ENCODE measurements at places on chromosomes 7 and 10.

- DNase-seq, result no peak
These were observed 134.5 kb downstream of the BAMBI start for GRCh38 chr10:28811639-28812349.

GRCh38 chr7:117324960-117325359, 2.1 kb upstream of the WNT2 start:
- no peak for DNase-seq

DNA sequence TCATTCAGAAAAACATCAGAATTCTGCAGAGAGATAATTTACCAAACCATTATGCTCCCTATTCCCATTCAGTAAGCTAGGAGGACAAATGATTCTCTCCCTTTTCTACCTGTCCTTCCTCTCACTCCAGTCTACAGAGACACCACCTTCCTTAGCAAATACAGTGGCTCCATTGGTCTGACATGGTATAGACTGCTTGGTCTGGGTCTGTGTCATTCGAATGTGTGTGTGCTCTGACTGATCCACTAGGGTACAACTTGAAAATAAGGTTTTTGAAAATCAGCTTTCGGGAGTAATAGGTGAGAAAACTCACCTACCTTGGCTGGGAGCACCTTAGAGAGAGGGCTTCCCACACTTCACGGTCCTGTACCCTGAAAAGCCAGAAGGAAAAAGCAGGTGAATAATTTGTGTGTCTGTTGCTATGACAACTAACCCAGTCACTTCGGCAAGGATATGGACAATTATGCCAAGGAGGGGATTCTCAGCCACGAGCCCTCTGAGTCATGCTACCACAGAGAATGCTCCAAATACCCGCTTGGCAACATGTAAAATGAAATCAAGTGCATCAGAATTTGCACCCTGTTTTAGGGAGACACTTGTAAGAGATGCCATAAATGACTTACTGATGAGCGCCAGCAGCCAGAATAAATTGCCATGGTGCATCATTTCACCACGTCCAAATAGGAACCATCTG, 114.5 kb upstream of the PRKCQ start:
- no peak for DNase-seq

- no peak for DNase-seq
These were observed 28.5 kb downstream of the NUDT1 start for GRCh38 chr7:2270495-2270894.

GRCh38 chr10:66746246-66746645, 179.6 kb upstream of the LRRTM3 start:
- DNase-seq, result no peak

DNA sequence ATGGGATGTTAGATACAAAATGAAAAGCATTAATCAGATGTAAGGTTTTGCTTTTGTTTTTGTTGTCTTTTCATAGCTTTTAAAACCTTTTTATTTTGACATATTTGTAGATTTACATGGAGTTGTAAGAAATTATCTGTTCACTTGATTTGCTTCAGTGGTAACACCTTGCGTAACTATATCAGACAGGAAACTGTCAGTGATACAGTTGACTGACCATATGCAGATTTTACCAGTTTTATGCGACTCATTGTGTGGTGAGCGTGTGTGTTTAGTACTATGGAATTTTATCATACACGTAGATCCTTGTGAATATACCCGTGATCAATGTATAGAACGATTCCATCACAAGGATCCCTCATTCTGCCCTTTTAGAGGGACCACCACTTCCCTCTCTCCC, 701.4 kb downstream of the SUGCT start:
- peak; percentile 22 for DNase-seq

- DNase-seq, result no peak
These were observed 2.0 kb upstream of the AASS start for GRCh38 chr7:122145937-122146645.

DNA sequence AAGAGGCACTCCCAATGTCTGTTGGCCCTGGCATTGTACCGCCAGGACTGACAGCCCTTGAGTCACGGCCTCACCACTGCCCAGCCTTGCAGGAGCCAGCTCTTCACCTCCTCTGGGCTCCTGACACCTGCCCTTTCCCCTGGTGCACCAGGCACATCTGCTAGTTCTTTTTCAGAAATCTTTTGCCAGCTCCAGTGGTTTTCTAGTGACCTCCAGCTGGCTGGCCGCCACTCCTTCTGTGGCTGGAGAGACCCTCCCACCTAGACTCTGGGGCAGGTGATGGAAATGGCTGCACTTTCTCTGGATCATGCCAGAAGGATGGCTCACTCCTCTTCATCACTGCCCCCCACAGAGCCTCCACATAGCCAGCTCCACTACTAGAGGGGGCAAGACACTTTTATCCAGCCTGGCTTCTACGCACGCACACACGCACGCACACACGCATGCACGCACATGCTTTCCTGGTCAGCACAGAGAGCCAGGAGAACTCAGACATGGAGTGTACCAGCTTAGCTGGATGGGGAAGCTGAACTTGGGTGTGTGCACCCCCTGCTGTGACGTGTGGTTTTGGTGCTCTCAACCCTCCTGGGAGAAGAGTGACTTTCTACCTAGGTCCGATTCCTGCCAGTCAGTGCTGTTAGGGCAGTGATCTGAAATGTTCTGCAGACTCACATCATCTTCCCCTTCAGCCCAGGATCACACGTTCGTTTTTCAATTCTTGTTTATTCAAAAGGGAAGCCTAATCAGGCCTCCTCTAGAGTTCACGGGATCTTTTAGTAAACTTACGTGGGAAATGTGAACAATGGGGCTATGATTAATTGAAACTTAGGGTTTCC, 222.0 kb downstream of the PRPF18 start:
- DNase-seq, result no peak

GRCh38 chr10:84138478-84139125, 707 bp upstream of the GHITM start:
- DNase-seq, result no peak

- DNase-seq, result no peak
These were observed 72.7 kb downstream of the GPR85 start for GRCh38 chr7:113013761-113014449.

DNA sequence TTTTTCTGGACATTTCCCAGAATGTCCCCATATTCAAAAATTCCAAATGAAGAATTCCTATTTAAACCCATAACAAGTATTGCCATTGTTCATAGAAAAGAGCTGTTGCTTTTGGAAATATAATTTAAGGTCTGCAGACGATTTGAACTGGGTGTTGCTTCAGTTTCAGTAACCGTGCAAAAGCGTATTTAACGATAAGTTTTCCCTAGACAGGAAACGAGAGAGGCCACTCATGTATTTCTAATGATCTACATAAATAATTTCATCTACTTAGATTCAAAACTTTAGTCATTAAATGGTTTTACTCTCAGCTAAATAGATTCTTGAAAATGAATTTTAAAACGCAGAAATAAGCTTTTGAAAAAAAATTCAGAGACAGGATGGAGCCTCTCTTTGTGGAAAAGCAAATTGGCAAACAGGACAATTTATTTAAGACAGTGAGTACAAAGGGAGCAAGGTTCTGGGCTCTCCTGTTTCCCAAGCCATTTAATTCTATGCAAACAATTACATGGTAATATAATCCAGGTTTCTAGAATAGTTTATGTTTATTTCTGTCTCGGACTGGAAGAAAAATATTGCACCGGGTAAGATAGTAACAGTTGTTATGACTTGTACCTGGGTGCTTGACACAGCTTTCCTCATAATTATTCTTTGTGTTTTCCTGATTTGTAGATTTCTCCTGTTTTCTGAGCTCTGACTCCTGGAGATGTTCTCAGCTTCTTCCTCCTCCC, 263.0 kb downstream of the BAMBI start:
- DNase-seq, result no peak

GRCh38 chr7:22662556-22663356, 64.2 kb upstream of the IL6 start:
- no peak for DNase-seq

DNA sequence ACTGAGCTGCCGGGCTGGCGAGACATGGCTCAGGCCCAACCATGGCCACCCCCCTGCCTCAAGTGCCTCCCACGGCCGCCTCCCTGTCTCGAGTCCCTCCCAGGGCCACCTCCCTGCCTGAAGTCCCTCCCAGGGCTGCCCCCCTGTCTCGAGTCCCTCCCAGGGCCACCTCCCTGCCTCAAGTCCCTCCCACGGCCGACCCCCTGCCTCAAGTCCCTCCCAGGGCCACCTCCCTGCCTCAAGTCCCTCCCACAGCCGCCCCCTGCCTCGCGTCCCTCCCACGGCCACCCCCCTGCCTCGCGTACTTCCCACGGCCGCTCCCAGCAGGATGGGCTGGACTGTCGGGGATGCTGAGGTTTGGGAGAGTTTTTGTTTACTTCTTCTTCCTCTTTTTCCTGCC, 462.5 kb downstream of the PTPRN2 start:
- no peak for DNase-seq

Data from Caki2 (cell line).